ENCODE measurements at places on chromosomes 2 and 18.

- DNase-seq, result no peak
These were observed 96.0 kb downstream of the COL5A2 start for GRCh38 chr2:189083606-189084005.

DNA sequence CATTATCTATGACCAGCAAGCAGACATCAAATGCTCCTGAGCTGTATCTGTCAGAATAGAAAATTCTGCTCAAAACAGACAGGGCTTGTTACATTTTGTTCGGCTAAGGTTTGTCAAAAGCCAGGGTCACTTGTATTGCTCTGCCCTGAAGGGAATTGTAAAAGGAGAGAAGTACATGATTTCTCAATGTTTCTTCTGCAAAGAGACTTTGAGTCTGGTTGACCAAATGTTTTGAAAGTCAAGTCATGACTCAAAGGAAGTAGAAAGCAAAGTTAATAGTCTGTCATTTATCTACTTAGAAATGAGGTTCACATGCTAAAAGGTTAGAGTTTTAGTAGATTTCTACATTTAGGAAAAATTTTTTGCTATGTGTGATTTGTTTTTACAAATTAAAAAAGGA is 1624.1 kb upstream of the ZEB2 start:
- DNase-seq, result no peak

- DNase-seq, result no peak
These were observed 395.2 kb downstream of the BCL11A start for GRCh38 chr2:60158262-60158661.

GRCh38 chr2:233991196-233991595 is 59.3 kb upstream of the SPP2 start:
- peak; percentile 16 for DNase-seq

DNA sequence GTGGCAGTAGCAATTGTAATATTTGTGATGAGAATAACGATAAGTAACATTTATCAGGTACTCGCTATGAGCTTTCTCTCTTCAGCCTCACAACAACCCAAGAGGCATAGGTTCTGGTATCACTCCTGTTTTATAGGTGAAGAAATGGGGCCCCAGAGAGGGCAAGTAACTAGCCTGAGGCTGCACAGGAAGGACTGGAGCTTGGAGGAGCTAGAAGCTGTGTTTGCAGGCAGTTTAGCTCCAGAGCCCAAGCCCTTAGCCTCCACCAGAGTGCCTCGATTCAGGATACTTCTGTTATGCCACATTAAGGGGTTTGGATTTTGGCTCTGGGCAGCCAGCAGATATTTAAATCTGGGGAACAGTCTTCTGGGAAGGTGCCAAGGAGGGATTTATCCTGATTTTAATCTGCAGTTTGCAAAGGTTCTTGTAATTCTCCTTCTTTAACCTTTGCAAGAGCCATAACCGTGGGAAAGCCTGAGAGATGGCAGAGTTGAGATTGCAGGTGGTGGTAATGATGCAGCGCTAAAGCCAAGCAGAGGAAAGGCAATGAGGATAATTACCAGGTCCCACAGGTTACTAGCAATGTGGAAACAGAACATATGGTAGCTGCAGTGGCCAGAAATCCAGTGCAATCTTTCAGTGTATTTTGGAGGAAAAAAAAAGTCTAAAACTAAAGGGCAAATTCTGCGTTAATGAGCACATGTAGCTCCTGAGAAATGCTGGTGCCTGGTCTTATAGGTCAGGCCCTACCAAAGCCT is 9.1 kb downstream of the MOCOS start:
- no peak for DNase-seq

- DNase-seq, result no peak
These were observed 53.9 kb downstream of the BOLA3 start for GRCh38 chr2:74093840-74094239.

- DNase-seq, result no peak
These were observed 225.7 kb downstream of the MREG start for GRCh38 chr2:215787565-215788178.

GRCh38 chr2:72092111-72092510 is 55.6 kb downstream of the CYP26B1 start:
- no peak for DNase-seq

- no peak for DNase-seq
These were observed 3.2 kb upstream of the AAK1 start for GRCh38 chr2:69646714-69647113.

GRCh38 chr2:4486971-4487370 is 783.6 kb downstream of the DCDC2C start:
- no peak for DNase-seq

- no peak for DNase-seq
These were observed 79.8 kb upstream of the NOSTRIN start for GRCh38 chr2:168722592-168722991.

GRCh38 chr18:23528580-23529472 is 25.5 kb downstream of the RMC1 start:
- DNase-seq, result peak; percentile 40

DNA sequence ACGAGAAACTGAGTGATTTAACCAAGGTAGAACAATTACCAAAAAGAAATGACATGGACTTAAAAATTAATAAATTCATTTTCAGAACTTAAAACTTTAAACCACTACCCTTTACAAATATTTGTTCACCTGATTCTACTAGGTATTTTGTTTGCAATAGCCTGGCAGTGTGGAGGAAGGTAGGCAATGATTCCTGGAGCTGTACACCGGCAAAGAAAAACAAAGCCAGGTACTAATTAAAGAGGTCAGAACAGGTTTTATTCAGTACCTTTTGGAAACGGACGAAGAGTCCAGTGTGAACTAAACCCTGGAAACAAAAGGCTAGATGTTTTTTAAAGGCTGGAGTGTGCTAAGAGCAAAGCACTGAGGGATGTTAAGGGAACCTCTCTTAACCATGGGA is 561.3 kb upstream of the FSHR start:
- no peak for DNase-seq

GRCh38 chr18:68564961-68565360 is 149.9 kb downstream of the TMX3 start:
- DNase-seq, result no peak

DNA sequence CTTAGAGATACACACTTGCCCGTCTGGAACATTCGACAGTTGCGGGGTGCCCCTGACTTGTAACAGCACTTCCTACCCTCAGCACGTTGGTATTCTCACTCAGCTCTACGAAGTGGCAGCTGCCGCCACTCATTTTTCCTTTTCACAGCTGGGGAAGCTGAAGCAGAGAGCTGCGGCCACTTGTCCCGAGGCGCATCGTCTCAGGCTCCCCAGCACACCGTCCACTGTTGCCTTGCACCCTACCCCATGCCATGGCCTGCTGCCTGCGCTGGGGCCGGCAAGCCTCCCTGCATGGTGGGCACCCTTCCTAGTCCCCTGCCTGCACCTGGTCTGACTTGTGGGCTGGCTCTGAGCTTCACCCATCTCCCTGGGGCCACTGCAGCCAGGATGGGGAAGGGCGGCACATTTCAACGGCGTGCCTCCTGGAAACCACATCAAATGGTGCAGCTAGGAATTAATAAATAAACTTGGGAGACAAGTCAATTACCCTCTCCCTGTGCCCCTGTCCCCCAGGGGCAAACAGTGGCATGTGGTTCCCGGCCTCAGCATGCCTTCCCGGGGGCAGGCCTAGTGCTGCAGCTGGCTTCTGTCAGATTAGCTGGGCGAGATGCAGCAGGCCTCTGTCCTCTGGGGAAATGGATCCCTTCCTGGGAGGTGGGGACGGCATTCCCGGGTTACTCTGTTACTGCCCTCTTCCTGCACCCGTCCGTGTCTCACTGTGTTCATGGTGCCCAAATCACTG is 64.7 kb upstream of the HAAO start:
- no peak for DNase-seq

Measured in CD4-positive, alpha-beta T cell treated with Interferon alpha-2 for 1 hour (primary cell).